Calu3 (cell line): ENCODE measurements at places on chromosomes 5 and 9. TPM values are rescaled to one million over a fixed set of nuclear protein-coding genes. Genes with fewer than 3 reads are reported as not detected.
A peak's percentile ranks its signal among the peaks of the same experiment; 100 is the strongest.

- no peak for DNase-seq
These were observed 74.2 kb downstream of the SHB start for GRCh38 chr9:37994639-37995347.

- no peak for DNase-seq
These were observed 22.1 kb downstream of the ELP1 start for GRCh38 chr9:108911820-108912219.

DNA sequence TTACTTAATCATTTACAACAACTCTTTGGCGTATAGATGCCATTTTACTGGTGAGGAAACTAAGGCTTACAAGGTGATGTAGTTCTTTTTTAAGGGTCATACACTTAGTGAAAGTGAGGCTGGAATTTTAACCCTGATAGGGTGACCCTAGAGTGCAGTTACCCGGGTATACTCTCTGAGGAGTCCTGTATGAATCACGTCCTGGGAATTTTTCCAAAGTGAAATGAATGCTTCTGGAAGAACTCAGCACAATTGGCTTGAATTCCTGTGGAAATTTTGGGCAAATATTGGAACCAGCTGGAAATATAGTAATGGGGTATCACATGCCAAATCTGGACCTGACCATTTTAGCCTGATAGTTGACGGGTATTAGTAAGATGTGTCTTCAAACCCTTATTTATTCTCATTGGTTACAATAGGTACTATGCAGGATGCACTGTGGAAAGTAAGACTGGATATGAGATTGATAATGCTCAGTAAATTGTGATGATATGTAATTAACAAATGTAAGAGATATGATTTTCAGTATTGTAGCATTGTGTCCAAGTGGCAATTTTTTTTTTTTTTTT, 14.8 kb downstream of the SUB1 start:
- DNase-seq = no peak

DNA sequence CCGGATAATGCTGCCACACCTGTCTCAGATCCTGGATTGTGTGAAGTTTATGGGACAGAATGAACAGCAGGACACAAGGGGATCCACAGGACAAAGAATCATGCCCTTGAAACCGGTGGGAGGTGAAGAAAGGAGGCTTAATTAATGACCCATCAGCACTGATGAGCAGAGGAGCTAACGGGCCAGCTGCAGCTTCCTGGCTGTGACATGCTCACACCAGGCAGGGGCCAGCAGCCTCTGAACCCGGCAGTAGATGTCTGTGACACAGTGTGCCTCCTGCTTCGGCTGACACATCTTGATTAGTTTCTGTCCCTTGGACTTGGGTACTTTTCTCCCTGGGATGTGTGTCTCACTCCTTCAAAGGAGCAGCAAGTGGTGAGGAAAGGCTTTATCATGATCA, 328.8 kb upstream of the BRINP1 start:
- DNase-seq = no peak

GRCh38 chr9:124766815-124767554, 4.1 kb downstream of the NR6A1 start:
- no peak for DNase-seq

GRCh38 chr5:107485184-107485583, 185.6 kb downstream of the EFNA5 start:
- DNase-seq = no peak

DNA sequence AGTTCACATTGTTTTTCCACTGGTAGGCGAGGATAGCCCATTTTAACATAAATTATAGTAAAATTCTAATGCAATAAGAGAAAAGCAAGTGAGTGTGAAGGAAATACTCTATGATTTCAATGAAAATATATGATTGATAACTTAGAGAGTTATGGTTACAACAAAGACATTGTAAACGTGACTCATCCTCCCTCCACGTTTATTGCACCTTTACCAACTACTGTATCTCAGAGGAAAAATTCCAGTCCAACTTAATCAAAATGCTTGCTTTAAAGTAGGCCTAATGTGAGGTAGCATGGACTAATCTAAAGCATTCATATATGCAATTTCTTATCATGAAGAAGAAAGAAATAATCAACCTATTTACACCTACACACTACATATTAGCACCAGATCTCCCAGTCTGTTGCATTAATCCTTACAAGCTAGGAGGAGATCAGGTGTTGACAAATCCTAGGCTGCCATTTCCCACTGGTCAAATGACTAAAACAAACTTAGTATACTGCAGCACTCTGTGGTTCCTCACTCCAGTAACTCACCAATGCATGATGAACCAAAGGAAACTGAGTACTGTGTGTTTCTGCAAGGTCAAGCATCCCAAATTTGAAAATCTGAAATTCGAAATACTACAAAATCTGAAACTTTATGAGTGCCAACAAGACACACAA, 41.7 kb downstream of the ECPAS start:
- DNase-seq = no peak

- no peak for DNase-seq
These were observed 3.2 kb downstream of the NCS1 start for GRCh38 chr9:130175355-130175754.

- no peak for DNase-seq
These were observed 44.3 kb downstream of the HABP4 start for GRCh38 chr9:96494215-96494800.

- no peak for DNase-seq
These were observed 55.9 kb downstream of the TMC1 start for GRCh38 chr9:72577212-72577753.

DNA sequence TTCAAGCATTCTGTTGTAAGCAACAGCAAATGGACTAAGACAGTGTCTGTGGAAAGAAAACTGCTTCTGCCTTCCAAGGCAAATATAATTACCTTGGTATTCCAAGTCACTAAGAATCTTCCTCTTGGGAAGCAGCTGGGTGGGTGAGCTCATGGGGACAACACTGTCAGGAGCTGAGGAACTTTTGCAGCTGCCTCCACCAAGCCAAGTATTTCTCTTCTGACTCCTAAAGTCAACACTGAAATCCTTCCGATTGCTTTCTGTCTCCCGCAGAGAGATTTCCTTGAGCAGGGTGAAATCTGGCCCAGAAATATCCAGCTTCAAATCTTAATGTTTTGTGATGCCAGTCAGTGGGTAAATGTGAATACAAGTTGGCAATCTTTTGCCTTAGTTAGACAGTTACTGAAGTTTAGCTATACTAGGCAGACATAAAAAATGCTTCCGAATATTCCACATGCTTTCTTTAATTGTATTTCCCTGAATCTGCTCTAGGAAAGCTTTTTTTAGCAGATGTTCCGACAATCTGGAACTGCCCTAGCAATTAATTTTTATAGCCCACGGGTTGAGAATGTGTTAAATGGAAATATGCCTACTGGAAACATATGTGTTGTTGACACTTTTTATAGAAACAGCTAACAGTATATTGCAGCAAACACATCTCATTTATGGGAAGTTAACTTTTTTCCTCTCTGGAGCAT, 369.9 kb upstream of the DAB2 start:
- DNase-seq = no peak

DNA sequence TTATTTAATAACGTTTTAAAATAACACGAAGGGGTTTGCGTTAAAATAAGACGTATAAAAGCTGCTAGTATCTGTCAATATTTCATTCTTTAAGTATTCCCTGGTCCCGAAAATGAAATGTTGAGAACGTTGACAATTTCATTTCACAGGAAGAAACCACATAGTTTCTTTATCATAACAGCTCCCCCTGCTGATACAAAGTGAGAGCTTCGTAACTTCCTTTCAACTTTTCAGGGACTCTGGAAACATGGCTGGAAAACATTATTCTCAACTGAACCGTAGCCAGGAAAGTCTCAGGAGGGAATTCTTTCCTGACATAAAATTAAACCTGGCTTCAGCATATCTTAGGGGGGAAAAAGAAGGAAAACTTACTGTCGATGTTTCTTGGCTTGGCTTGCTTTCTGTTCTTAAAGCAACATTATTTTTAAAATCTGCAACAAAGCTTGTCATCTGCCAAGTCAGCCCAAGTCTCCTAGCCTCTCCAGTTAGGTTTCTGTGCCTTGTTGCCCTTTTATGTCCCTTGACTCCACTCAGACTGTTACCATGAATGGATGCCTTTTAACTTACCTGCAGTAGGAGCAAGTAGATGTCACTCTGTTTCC, 122.9 kb upstream of the DAB2 start:
- peak; percentile 49 for DNase-seq

DNA sequence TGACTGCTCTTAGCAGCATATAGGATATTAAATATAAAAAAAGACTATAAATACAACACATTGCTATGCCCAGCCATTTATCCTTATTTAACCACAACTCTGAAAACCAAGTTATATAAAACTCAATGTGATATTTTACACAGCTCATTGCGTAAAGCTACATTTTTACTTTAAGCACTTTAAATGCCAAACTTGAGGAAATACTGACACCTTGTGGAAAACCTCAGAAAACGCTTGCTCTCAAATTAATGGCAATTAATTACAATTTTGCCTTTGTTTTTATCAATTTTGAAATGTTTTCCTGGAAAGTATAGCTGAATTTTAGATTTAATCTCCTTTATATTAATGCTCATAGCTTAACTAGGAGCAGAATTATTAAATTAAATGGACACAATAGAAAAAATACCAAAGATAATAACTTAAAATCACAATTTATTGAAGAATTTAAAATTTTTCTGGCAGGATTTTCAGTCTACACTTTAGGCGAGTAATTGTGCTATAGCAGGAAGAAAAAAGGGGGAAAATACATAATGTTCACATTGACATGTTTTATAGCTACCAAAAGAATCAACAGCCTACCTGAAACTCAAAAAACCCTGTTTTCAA, 25.2 kb upstream of the PLAC8L1 start:
- DNase-seq = no peak

Gene SREK1IP1
- 16.4 and 20.2 TPM in 2 replicates for total RNA-seq

Gene GPR150
- 0.17 and 0.24 TPM in 2 replicates for total RNA-seq

Gene C5orf58
- not detected in 2 replicates for total RNA-seq

Gene DMGDH
- total RNA-seq = 1.1 and 1.3 TPM in 2 replicates

Gene CNTLN
- total RNA-seq = 5.7 and 6.7 TPM in 2 replicates

Gene FBXW11
- 63.3 and 66.4 TPM in 2 replicates for total RNA-seq
